ENCODE measurements at places on chromosomes 16 and 17.

DNA sequence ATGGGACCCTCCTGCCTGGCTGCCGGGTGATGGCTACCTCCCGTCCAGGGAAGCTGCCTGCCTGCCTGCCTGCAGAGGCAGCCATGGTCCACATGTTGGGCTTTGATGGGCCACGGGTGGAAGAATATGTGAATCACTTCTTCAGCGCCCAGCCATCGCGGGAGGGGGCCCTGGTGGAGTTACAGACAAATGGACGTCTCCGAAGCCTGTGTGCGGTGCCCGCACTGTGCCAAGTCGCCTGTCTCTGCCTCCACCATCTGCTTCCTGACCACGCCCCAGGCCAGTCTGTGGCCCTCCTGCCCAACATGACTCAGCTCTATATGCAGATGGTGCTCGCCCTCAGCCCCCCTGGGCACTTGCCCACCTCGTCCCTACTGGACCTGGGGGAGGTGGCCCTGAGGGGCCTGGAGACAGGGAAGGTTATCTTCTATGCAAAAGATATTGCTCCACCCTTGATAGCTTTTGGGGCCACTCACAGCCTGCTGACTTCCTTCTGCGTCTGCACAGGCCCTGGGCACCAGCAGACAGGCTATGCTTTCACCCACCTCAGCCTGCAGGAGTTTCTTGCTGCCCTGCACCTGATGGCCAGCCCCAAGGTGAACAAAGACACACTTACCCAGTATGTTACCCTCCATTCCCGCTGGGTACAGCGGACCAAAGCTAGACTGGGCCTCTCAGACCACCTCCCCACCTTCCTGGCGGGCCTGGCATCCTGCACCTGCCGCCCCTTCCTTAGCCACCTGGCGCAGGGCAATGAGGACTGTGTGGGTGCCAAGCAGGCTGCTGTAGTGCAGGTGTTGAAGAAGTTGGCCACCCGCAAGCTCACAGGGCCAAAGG, 36.8 kb downstream of the NLRC5 start:
- DNase-seq, result no peak

DNA sequence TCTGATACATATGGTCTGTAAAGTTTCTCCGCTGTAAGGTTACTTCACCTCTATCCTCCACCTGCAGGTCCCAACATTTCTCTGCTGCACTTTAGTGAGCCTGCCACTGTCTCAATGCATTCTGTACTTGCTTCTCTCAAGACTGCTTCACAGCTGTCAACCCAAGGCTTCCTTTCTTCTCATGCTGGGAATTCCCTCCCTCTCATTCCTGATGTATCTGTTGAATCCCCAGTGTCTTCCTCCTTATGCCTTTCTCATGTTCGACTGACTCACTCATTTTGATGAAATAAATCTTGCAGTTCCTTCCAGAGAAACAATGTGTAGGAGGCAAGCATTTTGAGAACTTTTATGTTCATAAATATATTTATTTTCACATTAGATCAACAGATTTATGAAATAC, 288.3 kb downstream of the CNTNAP4 start:
- no peak for DNase-seq

GRCh38 chr17:81831957-81832607, 1.0 kb downstream of the MCRIP1 start:
- no peak for DNase-seq

DNA sequence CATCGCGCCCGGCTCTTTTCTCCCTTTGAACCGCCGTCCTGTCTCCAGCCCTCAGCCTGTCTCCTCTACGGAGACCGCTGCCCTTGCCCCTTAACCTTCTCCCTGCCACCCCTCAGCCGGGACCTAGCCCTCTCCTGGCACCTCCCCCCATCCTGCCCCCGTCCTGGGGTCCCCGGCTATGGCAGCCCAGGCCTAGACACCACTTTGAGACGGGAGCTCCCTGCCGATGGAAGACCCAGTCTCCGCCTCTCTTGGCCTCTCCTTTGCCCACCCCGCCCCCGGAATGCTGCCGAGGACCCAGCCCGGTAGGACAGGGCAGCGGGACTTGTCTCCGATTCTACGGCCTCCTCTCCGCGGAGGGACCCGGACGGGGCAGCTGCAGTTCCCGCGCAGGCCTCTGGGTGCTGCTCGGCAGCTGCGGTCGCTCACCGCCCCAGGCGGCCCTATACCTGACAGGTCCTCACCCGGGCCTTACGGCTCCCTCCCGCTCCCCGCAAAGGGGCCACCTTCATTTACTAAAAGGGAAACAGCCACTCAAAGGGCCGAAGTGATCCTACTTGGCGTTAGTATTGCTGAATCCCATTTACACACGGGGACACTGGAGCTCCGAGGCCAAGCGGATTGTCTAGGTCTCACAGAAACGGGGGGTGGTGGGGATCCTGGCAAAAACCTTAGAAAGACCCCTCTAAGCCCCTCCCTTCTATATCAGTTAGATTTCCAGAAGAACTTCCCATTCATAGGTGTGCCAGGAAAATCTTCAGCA, 32.6 kb upstream of the TAC4 start:
- peak; percentile 97 for DNase-seq

- no peak for DNase-seq
These were observed 17.2 kb downstream of the SLC12A3 start for GRCh38 chr16:56882077-56882800.
